Kidney glomerular epithelial cell (primary cell): ENCODE measurements at places on chromosomes 7 and 10.

DNA sequence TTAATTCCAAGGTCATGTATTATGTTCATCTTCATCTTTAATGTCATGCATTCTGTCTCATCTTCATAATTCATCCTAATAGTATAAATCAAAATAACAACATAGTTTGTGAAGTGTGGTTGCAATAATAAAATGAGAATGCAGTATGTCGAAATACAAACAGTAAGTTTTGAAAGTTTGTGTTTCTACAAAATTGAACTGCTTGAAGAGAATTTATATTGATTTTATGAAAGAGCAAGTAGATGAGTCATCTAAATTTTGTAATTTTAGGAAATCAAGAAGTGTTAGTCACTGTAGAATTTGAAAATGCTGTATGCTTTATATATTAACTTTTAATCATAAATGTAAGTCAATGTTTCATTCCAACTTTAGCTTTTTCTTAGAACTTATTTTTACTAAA, 190.5 kb upstream of the PPP1R3A start:
- DNase-seq, result no peak

DNA sequence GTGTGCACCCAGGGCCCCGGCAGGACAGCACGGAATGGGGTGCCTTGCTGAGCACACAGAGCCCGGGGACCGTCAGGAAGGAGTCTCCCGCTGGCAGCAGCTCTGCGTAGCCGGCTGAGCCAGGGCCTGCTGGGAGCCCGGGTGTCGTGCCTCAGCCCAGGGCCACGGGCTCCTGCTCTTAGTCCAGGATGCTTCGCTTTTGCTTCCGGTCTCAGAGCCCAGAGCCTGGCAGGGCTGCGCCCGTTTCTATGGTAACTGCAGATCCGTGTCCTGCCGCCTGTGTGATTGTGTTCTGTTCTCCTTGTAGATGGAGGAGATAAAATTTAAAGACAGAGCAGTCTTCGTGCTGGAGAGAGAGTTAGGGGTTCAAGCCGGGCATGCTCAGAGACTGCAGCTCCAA, 53.7 kb upstream of the DPYSL4 start:
- no peak for DNase-seq

DNA sequence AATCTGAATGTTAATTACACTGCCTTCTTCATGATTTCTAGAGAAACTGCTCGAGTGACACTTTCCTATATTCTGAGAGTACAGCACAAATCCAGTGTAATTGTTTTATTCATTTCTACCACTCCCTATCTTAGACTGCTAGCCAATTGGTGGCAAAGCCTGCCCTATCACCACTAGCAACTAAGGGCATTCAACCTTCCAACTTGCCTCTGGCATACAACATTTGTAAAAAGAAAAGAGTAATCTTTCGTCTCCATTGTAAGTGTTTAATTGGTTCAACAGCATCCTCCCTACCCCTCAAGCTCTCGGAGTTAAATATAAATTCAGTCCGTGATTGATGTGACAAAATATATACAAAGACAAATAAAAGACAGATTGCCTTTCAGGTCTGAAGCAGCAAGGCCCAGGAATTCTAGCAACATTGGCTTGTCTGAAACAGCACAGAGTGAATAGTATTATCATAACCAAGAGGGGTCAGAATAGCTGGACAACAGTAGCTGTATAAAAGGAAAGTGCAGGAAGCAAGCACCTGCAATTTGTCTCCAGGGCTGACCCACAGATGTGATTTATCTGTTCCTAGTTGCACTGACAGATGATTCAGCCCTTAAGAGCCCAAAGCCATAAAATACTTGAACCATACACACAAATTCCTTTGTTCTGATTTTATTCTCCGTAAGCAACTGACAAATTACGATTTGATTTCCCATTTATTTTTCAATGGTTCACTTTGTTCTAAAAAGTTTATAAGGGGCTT, 47.6 kb upstream of the ANKRD1 start:
- peak; percentile 87 for DNase-seq

DNA sequence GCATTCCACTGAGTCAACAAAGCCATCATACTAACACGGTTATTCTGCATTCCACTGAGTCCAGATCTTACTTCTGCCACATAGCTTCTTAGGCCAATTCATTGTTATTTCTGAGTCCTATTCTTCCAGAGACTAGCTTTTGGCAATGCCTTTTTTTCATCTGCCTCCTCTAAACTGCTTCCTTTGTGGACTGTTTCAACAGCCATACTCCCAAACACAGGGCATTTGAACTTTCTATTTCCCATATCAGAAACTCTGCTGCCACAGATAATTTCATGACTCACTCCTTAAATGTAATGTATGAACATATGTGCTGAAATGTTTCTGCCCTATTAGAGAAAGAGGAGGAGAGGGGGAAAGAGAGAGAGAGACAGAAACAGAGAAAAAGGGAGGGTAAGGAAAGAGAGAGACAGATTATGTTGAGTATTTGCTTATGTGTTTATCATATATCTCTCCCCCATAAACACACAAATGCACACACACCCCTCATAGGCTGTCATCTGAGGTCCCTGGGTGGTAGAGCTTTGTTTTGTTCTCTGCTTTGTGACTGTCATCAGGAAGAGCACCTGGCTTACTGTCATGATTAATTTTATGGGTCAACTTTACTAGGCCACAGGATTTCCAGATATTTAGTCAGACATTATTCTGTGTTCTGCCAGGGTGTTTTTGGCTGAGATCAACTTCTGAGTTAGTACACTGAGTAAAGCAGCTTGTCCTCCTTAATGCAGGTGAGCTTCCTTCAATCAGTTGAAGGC, 308.0 kb upstream of the KCND2 start:
- DNase-seq, result no peak

DNA sequence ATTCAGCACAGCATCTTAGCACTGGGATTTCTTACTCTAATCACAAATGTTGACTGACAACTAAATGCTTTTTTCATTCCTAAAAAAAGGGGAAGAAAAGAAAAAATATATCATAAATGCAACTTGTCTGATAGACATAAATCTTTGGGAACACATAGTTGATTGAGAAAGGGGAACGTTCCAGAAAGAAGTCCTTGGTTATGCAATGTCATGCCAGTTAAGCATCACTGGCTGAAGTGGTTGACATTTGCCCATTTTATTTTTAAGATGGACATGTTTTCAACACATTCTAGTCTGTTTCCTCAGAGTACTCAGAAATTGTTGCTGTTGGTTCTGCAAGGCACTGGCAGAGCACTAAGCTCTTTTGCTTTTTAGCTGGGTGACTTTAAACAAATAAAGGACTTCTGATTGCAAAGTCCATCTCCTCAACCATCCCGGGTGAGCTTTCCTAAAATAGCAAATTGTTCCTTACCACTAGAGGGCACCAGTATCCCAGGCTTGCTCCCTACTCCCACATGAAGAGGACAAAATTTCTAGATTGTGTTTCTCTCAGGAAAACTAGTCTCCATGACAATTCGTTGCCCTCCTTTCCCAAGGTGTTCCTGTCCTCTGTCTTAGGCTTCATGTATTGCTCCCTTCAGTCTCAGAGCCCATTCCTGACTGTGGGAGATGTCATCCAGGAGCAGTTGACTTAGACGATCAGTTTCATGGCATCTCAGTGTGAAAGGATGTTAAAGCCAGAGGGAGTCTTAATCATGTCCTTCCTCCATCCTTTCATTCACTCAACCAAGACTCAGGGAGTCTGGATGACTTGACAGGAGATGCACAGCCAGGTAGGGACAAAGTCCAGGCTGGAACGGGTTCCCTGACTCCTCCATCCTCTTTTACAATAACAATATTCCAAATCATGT, 23.9 kb downstream of the OPALIN start:
- DNase-seq, result peak; percentile 57

DNA sequence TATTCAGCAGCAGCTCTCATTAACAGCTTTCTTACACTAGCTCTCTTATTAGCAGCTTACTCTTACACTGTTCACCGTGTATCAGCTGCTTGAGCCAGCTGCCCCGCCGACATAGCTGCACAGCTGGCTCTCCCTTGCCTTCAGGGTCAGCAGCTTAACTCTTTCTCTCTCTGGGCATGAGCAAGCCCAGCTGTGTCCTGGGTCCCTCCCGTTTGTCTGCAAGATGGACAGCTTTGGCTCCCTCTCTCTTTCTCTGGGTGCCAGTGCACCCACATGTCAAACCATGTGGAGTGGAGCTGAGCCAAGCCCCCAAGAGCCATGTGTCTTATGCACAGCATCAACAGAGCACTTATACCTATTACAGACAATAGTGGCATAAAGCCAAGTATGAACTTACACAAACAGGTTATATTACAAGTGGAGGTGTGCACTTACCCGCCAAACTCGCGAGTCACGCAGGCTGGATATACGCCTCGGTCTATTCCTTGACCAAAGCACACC, 35.7 kb upstream of the MTPAP start:
- DNase-seq, result no peak

DNA sequence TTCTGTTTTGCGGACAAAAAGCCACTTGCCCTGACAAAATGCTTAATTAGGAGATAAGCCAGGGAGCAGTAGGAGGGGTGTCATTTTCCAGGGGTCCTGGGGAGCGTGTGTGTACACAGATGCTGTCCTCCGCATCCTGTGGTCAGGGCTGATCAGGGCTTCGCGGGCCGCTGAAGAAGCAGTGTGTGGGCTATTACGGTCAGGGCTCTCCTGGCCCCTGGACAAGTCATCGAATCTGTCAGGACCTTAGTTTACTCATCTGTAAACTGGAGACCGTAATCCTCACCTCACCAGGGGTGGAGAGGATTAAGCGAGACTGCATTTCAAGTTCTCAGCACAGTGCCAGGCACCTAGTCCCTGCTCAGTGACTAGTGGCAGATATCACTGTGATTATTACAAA, 26.0 kb upstream of the MXI1 start:
- DNase-seq, result no peak

GRCh38 chr10:24930427-24930826, 22.0 kb downstream of the PRTFDC1 start:
- peak; percentile 33 for DNase-seq

DNA sequence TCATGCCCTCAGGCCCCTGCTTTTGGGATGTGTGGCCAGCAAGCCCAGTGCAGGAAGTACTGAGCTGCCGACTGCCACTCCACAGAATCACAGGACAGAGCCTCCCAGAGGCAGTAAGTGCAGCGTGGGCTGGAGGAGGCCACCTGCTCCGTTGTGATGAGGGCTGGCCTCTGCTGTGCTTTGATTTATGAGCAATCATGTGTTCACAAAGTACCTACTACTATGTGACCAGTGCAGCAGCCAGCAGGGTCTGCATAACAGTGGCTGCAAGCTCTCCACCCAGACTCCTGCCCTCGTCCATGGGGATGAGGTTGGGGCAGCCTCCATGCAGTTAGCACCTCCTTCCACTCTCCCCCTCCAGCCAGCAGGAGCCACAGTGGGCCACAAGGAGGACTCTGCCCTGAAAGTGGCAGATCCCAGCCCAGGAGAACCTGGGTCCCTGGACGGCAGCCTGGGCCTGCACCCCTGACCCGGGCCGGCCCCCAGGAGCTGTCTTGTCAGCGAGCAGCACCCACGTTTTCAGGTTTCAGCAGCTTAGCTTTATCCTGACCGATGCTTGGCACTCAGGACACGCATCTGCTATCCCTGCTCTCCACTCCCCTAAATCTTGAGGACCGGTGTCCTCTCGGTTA, 37.7 kb upstream of the INSIG1 start:
- no peak for DNase-seq

GRCh38 chr7:381211-382042, 91.5 kb downstream of the FOXL3 start:
- DNase-seq, result no peak

DNA sequence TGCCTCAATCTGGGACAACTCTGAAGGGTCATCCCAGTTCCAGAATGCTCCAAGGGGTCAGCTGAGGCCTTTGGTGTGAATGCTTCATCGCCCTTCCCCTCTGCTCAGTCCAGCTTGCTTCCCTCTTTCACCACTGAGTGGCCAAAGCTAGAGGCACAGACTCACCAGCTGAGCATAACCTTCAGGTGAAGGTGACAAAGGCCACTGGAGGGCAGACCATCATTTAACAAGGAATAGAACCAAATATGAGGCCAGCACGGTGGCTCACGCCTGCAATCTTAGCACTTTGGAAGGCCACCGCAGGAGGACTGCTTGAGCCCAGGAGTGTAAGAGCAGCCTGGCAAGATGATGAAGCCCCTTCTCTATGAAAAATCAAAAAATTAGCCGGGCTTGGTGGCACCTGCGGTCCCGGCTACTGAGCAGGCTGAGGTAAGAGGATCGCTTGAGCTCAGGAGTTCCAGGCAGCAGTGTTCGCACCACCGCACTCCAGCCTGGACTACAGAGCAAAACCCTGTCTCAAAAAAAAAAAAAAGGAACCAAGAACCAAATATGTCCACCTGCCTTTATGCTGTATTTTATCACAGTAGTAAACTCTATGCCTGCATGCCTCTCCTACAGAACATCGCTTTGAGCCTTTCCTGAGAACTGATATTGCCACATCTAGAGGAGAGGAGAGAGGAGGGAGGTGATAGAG, 13.4 kb downstream of the PRKAG2 start:
- DNase-seq, result no peak

DNA sequence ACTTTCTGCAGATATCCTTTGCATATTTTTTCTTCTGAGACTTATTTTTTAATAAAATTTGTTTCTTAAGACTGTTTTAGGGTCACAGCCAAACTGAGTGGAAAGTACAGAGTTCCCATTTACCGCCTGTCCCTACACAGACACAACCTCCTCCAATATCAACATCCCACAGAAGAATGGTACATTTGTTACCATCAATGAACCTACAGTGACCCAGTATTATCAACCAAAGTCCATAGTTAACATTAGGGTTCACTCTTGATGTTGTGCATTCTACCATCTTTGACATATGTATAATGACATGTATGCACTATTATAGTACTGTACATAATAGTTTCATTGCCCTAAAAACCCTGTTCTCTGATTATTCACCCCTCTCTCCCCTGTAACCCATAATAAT, 14.6 kb upstream of the REEP3 start:
- no peak for DNase-seq
